ENCODE measurements at places on chromosomes 3 and 15.

GRCh38 chr15:59401824-59402569, 29.3 kb upstream of the MYO1E start:
- DNase-seq: no peak

- no peak for DNase-seq
These were observed 468.9 kb upstream of the WNT5A start for GRCh38 chr3:55955891-55956477.

DNA sequence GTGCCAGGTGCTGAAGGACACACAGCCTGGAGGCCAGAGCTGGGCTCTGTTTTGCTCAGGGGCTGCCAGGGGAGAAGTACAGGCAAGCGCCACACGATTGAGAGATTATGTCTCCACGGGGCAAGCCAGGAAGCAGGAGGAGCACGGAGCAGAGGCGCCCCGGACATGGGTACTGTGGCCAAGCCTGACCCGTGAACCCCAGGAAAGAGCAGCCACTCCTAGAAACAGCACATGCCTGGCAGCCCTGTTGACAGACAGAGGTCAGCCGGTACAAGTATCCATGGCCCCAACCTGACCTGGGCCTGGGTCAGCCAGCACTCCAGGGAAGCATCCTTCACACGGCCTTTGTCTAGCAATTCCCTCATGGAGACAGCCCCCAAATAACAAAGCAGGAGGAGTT, 89.4 kb downstream of the ADAMTS17 start:
- DNase-seq: no peak

- no peak for DNase-seq
These were observed 55.9 kb downstream of the CGNL1 start for GRCh38 chr15:57432141-57432741.

- no peak for DNase-seq
These were observed 25.9 kb downstream of the RAD18 start for GRCh38 chr3:8937064-8938020.

- no peak for DNase-seq
These were observed 844 bp downstream of the NR2F2 start for GRCh38 chr15:96331144-96331944.
